KG1 (cell line): ENCODE measurements at places on chromosomes 7 and 10.

GRCh38 chr10:676178-676577 is 13.3 kb downstream of the DIP2C start:
- no peak for DNase-seq

GRCh38 chr10:130141460-130141859 is 5.3 kb downstream of the GLRX3 start:
- DNase-seq, result no peak

DNA sequence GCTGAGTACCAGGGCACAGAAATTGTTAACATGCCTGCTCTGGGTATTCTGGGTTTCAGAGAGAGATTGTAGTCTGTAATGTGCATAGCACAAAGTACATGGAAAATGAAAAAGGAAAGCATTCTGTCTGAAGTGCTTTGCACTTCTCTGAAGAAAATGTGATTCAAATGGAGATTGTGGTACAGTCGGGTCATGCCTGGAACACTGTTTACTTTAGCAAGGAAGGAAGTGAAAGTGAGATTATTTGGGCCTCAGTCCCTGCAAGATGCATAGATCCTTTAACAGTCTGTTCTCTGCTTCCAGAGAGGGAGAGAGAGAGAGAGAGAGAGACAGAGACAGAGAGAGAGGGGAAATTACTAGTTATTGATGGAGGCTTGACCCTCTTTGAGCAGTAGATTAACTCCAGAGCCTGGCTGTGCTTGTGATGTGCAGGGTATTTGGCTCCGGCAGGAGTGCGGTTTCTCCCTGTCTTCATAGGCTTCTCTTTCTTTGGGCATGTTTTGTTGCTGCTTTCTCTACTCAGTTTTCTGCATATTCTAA is 5.4 kb downstream of the VWC2 start:
- no peak for DNase-seq

DNA sequence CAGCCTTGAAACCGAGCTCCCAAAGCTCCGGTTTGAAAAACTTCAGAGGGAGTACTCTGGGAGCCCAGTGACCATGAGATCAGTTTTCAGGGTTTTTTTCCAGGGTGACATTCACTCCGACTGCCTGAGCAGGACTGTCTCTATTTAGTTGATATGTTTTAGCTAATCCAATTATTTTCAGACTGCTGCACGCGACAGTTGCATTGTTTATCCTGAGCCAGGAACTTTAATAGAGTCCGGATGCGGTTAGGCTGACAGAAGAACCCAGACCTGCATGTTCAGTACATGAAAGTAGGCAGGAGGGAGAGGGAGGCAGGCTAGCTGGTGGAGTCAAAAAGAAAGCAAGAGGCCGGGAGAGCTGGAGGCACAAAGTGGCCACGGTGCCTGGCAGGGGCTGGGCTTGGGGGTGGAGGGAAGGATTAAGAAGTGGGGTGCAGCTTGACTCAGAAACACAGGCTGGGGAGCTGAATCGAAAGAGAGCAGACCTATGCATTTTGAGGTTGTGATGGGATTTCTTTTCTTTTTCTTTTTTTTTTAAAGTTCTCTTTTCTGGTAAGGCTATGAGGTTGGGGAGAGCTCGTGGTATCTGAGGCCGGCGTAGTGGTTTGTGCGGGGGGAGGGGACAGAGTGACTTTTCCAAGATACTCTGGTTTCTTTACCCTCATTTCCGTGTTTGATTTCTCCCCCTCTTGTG is 5.7 kb downstream of the GATA3 start:
- no peak for DNase-seq

DNA sequence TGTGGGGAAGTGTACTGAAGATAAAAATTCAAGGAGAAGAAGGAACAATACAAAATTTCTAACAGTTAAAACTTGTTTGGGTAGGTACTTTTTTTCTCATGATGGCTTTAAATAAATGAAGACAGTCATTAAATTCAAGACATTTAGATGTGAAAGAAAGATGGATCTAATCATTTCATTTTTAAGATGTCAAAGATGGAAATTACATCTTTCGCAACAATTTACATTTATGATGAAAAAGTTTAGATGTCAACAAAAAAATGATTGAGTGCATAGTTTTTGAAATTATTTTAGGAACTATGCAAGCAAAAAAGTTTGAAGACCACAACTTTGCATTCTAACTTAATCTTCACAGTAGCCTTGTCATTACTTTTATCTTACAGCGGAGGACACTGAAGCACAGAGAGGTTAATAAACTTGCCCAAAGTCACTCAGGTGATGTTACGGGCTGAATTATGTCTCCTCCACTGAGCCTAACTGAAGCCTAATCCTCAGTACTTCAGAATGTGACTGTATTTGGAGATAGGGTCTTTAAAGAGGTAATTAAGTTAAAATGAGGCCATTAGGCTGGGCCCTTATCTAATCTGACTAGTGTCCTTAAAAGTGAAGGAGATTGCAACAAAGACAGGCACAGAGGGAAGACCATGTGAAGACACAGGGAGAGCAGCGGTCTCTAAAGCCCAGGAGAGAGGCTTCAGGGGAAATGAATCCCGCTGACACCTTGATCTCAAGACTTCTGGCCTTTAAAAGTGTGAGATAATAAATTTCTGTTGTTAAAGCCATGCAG is 48.2 kb downstream of the VSTM4 start:
- no peak for DNase-seq

- DNase-seq, result no peak
Observed at GRCh38 chr10:123522702-123523312, 143.3 kb upstream of the GPR26 start.

DNA sequence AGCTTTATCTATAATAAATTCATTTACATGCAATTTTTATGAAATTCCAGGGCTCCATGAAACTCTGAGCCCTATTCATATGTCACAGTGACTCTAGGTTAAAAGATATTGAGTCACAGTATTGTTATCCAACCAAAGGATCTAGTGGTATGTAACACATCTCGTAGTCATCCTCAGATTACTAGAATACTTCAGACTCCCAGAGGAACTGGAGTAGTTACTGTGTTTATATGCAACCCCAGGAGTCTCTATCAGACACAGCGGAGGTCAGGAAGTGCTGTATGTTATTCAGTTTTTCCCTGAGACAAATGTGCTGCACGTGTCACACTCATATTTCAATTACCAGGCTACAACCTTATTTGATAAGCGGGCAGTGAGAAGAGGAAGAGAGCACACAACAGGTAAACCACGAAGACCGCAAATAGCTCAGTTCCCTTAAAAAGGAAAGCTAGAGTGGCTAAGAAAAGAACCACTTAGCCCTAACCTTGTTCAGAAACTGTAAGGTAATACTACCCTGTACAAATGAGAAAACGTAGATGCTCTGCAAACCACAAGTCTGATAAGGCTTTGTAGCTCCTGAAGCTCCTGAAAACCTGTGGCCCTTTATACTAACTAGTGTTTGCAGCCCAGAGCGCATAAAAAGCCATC is 114.0 kb upstream of the CNTNAP2 start:
- DNase-seq, result no peak

DNA sequence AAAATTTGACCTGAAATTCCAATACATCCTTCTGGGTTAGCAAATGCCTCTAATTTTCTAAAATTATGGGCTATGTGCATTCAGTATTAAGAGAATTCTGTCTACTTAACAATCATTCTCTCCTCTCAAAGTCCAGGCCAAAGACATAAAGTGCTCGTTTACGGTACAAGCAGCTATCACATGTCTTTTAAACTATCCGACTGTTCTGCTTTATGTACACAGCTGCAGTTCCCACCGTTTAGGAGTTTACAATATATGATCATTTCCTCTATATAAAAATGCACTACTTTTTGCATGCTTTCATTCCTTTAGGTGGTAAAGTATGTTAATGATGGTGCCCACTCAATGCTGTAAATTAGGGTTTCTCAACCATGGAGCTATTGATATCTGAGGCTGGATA is 34.0 kb downstream of the CDK6 start:
- DNase-seq, result no peak

DNA sequence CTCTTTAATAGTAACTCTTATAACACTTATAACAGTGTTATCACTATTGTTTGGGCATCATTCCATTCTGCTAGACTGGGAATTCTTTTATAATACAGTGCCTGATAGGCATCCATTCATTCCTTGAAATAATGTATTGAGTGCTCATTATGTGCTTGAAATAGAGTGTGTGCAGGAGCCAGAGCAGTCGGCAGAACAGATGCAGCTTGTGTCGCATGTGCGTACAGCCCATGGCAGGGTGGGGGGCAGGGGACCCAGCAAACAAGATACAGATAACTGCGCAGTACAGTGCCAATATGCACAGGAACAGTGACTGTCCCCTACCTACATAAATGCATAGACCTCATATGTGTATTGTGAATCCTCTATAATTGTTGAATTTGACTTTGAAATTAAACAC is 99.3 kb downstream of the KAT6B start:
- no peak for DNase-seq

DNA sequence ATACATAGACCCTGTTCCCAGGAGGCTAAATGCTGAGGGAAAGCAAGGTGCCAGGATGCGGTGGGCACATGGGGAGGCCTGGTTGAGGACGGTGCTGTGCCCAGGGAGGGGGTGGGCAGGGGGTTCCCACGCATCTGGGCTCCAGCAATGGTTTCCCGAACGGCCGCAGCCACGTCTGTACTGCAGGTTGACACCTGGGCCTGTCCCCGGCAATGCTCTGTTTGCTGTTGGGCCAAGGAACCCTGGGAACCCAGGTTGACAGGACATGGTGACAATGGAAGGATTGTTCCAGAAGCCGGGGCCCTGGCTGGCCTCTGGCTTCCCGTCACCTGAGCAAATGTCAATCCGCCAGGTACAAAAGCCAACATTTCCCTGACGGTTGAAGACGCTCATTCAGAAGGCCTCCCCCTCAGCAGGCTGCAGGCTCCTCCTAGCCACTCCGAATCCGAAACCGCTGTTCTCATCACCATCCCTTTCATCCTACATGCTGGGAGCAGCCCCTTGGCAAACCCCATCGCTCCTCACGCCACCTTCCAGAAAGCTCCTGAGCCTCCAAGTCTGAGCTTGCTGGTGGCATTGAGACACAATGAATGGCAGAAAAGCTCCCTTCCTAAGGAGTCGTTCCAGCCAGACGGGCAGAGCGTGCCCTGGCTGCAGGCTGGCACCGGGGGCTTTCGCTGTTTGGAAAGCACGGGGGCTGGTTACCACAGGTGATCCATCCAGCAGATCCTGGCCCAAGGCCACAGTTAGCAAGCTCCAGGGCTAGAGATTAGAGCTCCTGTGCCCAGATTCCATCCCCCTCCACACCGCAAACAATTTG is 31.2 kb downstream of the SPOCK2 start:
- no peak for DNase-seq

- DNase-seq, result no peak
Observed at GRCh38 chr10:101030496-101031127, 317 bp downstream of the PDZD7 start.

- DNase-seq, result no peak
Observed at GRCh38 chr7:45940939-45941338, 19.9 kb upstream of the IGFBP3 start.

- no peak for DNase-seq
Observed at GRCh38 chr10:19848226-19848985, 32.2 kb downstream of the PLXDC2 start.

- DNase-seq, result no peak
Observed at GRCh38 chr7:33593611-33594010, 311.7 kb upstream of the BMPER start.

- no peak for DNase-seq
Observed at GRCh38 chr10:88705958-88706357, at the start of gene LIPK. Gene LIPK (plus strand): TSS chr10:88706249. CDS start chr10:88724544, 18,295 bp downstream.

DNA sequence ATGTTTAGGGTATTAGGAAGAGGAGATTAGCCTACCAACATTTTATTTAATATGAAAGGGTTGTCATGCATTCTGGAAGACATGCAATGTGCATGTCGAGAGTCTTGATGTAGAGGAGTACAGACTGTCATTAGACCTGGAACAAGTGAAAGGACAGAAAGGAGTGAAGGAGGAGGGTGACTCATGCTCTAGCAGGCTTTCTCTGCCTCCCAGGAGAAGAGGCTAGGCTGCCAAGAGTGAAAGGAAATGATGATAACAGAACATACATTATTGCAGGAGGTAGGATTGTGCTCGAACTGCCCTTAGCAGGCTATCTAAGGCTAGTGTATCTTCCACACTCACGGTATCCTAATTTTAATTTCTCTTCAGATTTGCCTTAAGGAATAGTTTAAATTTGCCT is 228.8 kb downstream of the EXOC4 start:
- DNase-seq, result no peak
